GM04503 (cell line): ENCODE measurements at places on chromosomes 1 and 21.

- no peak for DNase-seq
Observed at GRCh38 chr1:167950569-167950968, 13.7 kb upstream of the MPC2 start.

- peak; percentile 13 for DNase-seq
Observed at GRCh38 chr1:204494281-204495077, at the start of gene PIK3C2B. Gene PIK3C2B (minus strand): TSS chr1:204494805. CDS start chr1:204469802, 25,003 bp downstream.

- peak; percentile 14 for DNase-seq
Observed at GRCh38 chr1:161730050-161730564, 8.8 kb downstream of the FCRLB start.

GRCh38 chr1:232634096-232634495 lies 4.2 kb upstream of the SIPA1L2 start:
- DNase-seq, result no peak

DNA sequence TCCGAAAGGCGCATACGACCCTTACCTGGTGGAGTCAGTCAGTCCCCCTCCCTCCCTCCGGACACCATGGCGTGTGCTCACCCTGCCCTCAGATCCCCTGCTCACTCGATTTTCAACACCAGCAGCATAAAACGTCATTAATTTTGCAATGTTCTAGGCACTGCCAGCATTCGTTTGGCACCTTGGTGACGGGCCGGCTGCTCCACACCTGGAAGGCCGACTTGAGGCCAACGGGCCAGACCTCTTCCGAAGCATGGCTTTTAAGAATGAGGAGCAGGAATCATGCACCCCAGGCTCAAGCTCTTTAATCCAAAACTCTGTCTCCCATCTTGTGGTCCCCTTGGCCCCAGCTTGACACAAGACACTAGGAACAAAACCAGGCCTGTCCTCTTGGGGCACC lies 33.1 kb downstream of the NPHP4 start:
- no peak for DNase-seq

GRCh38 chr1:248189026-248189425 lies 8.0 kb upstream of the OR2M3 start:
- DNase-seq, result no peak
